ENCODE measurements at places on chromosomes 6 and 20.

GRCh38 chr6:138484018-138484731, 15.1 kb downstream of the NHSL1 start:
- no peak for DNase-seq

GRCh38 chr6:99446076-99446475, 21.0 kb upstream of the PNISR start:
- no peak for DNase-seq

GRCh38 chr6:158018851-158019361, 37.2 kb downstream of the SYNJ2 start:
- DNase-seq = no peak

DNA sequence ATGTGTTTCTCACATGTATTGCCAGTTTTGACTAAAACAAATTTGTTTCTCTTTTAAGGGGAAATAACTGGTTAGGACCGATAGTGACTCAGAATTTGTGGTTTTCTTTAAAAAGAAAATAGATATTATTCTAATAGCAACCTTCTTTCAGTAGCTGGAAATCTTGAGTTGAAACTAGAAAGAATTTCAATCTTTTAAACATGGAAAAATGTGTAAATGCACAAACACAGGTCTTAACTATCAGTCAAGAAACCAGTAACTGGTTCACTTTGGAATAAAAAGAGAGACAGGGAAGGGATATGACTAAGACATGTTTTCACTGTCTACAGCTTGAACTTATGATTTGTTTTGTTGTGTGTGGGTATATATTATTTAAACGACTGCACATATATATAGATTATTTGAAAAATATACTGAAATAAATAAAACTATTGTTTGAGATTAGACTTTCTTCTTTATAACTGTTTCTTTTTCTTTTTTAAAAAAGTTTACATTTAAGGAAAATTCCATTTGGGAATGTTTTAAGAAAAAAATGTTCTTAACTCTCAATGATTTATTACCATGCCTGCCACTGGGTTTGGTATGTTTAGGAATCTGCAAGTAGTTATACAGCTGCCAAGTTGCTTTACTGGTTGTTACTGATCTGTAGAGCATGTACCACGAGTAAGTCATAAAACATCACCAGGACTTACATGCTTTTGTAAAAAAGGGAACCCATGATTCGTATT, 753.3 kb upstream of the MARCKS start:
- no peak for DNase-seq

DNA sequence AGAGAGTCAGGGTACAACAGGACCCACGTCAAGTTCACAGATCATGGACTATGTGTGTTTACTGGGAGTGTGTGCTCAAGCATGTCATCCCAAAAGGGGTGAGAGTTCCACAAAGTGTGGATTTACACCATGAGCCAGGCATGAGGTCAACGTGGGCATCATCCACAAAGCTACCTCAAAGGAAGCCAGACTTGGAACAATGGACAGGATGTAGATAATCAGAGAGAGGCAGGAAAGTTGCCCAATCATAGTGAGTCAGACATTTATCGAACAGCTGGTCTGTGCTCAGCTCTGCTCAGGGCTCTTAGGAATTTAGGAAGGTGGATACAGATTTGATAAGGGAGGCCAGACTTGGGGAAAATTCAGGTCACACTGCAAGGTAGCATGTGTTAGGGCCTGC, 317.2 kb upstream of the CDYL start:
- DNase-seq = no peak

DNA sequence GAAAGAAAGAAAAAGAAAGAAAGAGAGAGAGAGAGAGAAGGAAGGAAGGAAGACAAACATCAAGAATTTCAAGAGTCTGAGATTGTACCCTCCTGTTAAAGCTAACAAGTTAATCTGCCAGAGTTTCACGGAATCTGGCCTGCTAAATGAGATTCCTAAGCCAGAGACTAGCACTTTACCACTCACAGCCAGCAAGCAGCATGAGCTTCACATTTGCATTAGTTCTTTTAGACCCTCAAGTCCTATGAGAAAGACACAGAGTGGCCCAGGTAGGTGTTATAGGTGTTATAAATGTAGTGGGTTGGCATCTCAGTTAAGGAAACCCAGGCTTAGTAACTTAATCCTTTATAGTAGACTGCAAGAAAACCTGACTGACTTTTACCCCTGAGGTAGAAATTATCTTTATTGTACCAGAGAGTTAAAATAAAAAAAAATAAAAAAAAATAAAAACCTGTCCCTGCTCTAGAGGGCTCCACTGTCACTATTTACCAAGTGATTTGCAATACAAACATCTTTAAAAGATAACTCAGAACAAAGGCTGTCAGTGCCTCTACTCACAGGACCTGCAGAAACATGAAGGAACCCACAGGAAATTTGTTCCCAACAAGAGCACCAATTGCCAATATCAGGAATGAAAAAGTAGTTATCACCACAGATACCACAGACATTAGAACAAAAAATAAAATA, 9.7 kb upstream of the IBTK start:
- DNase-seq = no peak

DNA sequence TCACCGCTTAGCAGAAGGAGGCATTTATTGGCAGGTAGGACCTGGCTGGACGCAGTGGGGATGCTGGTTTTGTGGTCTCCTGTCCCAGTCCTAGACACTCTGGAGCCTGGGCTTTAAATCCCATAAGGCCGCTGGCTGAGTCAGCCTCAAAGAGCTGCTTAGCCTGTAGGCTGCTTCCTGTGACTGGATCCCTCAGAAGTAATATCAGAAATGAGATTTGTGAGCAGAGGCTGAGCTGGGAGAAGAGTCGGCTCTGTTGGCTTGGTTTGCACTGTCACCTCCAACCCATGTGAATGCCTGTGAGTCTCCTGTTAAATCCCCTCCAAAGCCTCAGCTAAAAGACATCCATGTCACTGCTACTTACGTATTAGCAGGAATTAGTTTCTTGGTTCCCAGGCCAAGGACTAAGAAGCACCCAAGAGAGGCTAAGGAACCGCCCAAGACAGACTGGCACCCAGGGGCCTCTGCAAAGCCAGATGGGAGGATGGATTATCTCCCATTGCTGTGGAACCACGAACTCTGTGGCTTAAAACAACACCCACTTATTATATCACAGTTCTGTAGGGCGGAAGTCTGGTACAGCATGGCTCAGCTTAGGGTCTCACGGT, 289.4 kb downstream of the CDC5L start:
- no peak for DNase-seq

- no peak for DNase-seq
Observed at GRCh38 chr6:108435391-108435790, 125.3 kb upstream of the FOXO3 start.

DNA sequence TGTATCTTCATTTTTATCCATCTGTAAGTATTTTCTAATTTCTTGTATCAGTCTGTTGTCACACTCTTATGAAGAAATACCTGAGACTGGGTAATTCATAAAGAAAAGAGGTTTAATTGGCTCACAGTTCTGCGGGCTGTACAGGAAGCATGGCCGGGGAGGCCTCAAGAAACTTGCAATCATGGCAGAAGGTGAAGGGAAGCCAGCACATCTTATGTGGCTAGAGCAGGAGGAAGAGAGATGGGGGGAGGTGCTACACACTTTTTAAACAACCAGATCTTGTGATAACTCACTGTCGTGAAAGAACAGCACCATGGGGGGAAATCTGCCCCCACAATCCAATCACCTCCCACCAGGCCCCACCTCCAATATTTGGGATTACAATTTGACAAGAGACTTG, 10.9 kb upstream of the BCKDHB start:
- no peak for DNase-seq

DNA sequence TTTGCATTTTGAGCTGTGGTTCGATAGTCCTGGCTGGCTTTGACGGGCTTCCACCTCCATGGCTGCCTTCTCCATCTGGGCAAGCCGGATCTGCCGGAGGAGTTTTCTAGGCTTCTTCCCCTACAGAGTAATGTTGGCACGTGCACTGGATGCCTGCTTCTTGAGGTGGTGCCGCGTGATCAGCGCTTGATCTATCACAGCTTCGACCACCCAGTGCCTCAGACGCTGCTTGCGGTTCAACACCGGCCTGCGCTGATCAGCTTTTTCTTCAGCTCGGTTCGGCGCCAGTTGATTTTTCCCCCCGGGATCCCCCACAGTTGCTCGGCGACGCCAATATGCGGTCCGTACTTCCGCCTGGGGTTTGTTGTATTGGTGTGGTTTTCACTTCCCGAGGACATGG, 23.5 kb downstream of the FBXO5 start:
- DNase-seq = no peak

All from NCI-H1930 (cell line).